Cardiac muscle cell (in vitro differentiated cells and primary cell): ENCODE measurements at places on chromosomes 1 and 21. TPM values are rescaled to one million over a fixed set of nuclear protein-coding genes. Genes with fewer than 3 reads are reported as not detected.

GRCh38 chr21:34874684-34875513, 174.2 kb downstream of the RUNX1 start:
- peaks cover 51% of the 10 kb centered on the region for H3K27me3 ChIP-seq
- H3K27ac ChIP-seq = no peak overlapping the region
- no peak overlapping the region for H3K4me3 ChIP-seq
- H3K36me3 ChIP-seq = no peaks in the 10 kb centered on the region
- DNase-seq = no peak

DNA sequence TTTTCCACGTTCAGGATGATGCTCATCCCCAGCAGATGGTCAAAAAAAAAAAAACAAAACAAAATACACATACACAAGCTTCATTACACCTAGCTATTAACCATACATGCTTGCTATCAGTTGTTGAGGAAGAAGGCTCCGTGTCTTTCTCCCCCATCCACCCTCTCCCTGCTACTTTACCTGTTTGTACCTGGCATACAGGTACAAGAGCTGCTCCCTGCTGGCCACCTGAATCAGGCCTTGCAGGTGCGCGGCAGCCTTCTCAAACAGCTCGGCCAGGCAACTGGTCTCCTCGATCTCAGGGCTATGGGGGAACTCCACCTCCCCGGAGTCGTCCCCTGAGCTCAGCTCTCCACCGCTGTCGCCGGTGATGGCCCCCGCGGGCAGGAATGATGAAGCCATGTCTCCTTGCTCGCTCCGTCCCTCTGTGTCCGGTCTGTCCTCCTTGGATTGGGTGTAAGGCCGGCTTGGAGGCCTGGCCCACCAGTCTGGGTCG, 464 bp downstream of the ACBD6 start:
- peak overlapping the region; percentile 93 for H3K27ac ChIP-seq
- H3K36me3 ChIP-seq = no peaks in the 10 kb centered on the region
- H3K27me3 ChIP-seq = no peaks in the 10 kb centered on the region
- H3K4me1 ChIP-seq = peaks cover 11% of the 10 kb centered on the region
- H3K4me3 ChIP-seq = peak overlapping the region; percentile 81

- peak; percentile 84 for DNase-seq
- no peak overlapping the region for H3K27ac ChIP-seq
- H3K4me3 ChIP-seq = no peak overlapping the region
- H3K36me3 ChIP-seq = no peaks in the 10 kb centered on the region
Observed at GRCh38 chr1:204647114-204647804, 38.3 kb downstream of the LRRN2 start.

GRCh38 chr1:54557671-54558355, 9.8 kb downstream of the ACOT11 start:
- no peak overlapping the region for H3K4me3 ChIP-seq
- no peak for DNase-seq

GRCh38 chr1:180428782-180429695, 73.3 kb downstream of the ACBD6 start:
- DNase-seq = no peak
- H3K4me3 ChIP-seq = no peak overlapping the region
- H3K27me3 ChIP-seq = no peaks in the 10 kb centered on the region
- H3K36me3 ChIP-seq = no peaks in the 10 kb centered on the region

DNA sequence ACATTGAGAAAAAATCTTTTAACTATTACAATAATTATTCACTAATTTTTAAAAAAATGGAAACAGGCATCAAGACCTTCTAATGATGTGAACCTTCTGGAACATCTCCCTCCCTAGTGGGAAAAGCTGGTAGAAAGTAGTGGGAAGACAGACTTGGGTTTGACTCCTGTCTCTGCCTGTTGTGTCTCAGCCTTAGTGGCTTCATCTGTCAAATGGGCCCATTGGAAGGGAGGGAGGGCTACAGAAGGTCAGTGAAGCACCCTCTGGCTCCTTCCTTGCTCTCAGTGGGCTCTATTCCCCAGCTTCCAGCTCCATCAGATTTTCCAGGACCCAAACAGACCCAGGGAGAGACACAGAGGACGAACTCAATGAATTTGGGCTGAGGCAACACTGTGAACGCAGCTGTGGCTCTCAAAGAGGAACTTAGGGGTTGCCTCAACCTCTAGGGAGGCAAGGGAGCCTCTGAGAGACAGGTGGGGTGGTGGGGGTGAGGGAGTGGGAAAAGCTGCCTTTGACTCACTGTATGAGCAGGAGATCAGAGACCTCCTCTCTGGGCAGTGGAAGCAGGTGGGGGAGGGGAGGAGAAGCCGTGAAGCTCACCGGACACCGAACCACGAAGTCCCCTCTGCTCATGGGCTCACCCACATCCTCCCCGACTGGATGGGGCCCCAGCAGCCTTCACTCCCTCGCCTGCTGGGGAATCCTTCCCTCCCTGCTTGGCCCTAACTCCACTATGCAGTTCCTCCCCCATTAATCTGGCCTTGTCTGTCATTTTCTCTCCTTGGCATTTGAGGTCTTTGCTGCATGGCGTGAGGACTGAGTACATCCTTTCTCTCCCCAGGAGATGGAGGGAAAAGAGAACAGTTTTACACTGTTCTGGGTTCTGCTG, 4.5 kb downstream of the CNR2 start:
- DNase-seq = no peak
- H3K27me3 ChIP-seq = peaks cover 24% of the 10 kb centered on the region
- no peak overlapping the region for H3K27ac ChIP-seq
- H3K4me3 ChIP-seq = no peak overlapping the region
- no peaks in the 10 kb centered on the region for H3K36me3 ChIP-seq

The PTP4A2 gene
- 105 and 161 TPM in 2 replicates for total RNA-seq
